ENCODE measurements at places on chromosomes 6 and 20.

DNA sequence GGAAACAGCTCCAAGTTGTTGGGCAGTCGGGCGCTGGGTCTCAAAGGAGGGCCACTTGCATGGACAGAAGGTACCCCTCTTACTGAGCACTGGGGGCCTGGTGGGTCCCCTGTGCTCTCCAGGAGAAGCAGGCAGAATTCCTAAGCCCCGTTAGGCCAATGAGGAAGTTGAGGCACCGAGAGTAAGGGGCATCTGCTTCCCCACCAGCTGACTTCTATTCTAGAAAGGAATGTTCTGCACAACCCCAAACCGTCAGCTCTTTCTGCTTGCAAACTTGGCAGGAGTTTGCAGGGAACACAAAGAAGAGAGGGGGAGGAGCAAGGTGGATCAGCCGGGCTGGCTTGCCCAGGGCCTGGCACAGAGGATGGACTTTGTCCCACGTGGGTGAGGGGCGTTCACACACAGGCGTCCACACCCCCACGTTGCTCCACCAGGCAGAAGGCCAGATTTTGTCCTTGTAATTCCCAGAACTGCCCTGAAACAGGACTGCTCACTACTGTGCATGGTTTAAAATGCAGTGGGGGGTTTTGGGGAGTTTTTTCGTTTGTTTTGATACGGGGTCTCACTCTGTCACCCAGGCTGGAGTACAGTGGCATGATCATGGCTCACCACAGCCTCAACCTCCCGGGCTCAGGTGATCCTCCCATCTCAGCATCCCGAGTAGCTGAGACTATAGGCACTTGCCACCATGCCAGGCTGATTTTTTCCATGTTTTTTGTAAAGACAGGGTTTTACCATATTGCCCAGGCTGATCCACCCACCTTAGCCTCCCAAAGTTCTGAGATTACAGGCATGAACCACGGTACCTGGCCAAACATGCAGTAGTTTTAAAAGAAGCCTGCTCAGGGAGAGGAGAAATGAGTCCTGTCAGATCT, 93.3 kb downstream of the SNX5 start:
- no peaks in the 10 kb centered on the region for H3K27me3 ChIP-seq
- no peaks in the 10 kb centered on the region for H3K36me3 ChIP-seq
- peaks cover 66% of the 10 kb centered on the region for H3K4me1 ChIP-seq
- DNase-seq, result peak; percentile 72

- no peak overlapping the region for H3K4me3 ChIP-seq
- no peaks in the 10 kb centered on the region for H3K36me3 ChIP-seq
- DNase-seq, result no peak
- no peak overlapping the region for H3K27ac ChIP-seq
Measured at GRCh38 chr6:148999929-149000468, 253.2 kb downstream of the UST start.

DNA sequence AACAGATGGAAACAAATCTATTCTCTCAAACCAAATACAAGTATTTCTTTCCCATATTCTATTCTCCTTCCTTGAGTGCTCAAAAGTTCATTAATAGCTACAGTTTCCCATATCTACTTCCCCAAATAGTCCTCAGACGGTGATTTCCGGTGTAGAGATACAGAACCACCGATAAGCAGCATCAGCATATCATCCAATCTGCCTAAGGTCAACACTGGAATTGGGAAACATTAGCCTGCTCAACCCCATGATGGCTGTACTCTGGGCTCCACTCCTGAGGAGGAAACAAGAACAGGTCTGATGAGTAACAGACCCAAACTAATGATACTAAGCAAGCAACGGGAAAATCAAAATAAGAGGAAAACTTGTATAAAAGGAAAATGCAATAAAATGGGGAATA, 115.6 kb downstream of the EPB41L2 start:
- H3K36me3 ChIP-seq, result no peaks in the 10 kb centered on the region
- H3K4me3 ChIP-seq, result no peak overlapping the region
- DNase-seq, result no peak

DNA sequence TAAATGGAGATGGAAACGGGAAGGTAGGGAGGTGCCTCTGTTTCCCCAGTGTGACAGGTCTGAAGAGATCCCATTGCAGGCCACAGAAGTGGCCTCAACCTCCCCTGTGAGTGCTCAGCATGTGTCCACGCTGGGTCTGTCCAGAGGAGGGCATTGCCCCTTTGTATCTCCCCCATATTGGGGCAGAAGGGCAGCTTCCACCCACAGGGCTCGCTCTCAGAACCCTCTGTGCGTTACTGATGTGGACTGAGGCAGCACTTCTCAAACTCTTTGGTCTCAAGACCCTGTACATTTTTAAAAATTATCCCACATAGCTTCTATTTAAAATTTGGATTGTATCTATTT, 22.0 kb downstream of the ARFGEF3 start:
- H3K4me3 ChIP-seq, result no peak overlapping the region
- H3K4me1 ChIP-seq, result no peaks in the 10 kb centered on the region
- H3K27me3 ChIP-seq, result no peaks in the 10 kb centered on the region
- DNase-seq, result no peak
- H3K36me3 ChIP-seq, result no peaks in the 10 kb centered on the region
- H3K27ac ChIP-seq, result no peak overlapping the region

- H3K27ac ChIP-seq, result no peak overlapping the region
- no peak overlapping the region for H3K4me3 ChIP-seq
- H3K36me3 ChIP-seq, result no peaks in the 10 kb centered on the region
- peaks cover 3% of the 10 kb centered on the region for H3K27me3 ChIP-seq
Measured at GRCh38 chr20:21781446-21782075, 76.1 kb downstream of the PAX1 start.

DNA sequence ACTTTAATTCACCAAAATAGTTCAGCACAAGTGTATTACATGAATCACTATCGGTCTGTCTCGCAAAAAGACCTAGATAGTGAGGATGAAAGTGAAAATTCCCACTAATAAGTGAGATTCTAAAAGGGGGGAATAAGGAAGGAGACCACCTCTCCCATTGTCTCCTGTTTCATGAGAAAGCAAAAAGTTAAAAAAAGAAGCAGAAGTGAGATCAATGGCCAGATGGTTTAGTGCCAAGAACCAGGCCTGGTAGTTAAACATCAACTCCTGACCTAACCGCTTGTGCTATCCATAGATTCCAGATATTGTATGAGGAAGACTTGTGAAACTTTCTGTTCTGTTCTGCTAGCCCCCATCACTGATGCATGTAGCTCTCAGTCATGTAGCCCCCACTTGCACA, 293.0 kb downstream of the RNGTT start:
- no peak overlapping the region for H3K4me3 ChIP-seq
- H3K36me3 ChIP-seq, result no peaks in the 10 kb centered on the region
- no peaks in the 10 kb centered on the region for H3K27me3 ChIP-seq
- DNase-seq, result no peak
- peak overlapping the region; percentile 41 for H3K27ac ChIP-seq

DNA sequence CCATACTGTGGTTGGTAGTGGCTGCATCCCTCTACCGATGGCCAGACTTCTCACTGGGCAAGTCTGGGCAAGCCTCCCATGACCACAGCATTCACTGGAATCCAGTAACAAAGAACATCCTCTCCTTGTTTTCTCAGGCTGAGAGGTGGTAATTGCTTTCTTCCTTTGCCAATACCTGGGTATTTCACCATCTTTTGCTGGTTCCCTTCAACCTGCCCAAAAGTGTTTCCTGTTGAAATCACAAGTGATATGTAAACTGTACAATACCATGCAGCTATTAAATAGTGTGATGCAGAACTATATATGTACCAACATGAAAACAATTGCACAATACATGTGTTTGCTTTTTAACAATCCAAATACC, at the start of gene PTCHD4:
Gene PTCHD4 (minus strand): TSS at position 55 of the 364 bp plus-strand sequence. CDS start 42,240 bp downstream, outside the sequence.
- no peaks in the 10 kb centered on the region for H3K4me1 ChIP-seq
- DNase-seq, result no peak
- H3K4me3 ChIP-seq, result no peak within 1 kb of the TSS
- no peak within 1 kb of the TSS for H3K27ac ChIP-seq

DNA sequence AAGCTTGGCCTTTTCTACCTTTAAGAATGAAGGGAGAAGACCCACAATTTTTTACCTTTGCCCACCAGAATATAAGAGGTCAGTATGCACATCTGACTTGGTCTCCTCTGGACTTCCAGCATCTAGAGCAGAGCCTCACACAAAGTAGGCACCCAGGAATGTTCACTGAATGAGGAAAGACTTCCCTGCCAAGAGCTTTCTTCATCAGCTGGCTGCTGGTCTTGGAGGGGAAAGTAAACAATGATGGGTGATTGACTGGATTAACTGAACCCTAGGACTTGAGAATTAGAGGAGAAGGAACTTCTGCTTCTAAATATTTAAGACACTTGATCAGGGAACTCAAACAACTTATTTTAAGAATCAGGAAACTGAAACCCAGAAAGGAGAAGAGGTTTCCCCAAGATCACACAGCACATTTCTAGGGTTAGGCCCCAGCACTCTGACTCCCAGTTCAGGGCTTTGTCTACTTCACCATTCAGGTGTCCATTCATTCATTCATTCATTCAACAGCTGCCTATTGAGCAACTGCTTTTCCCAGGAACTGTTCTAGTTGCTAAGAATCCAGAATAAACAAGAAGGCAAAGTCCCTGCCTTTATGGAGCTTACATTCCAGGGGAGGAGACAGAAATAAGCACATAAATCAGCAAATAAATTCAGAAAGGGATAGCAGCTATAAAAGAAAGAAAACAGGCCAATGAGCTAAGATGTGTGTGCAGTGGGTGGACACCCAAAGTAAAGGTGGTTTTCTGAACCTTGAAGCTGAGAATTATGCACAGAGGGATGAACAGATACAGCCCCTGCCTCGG, 216.9 kb upstream of the LRFN2 start:
- no peaks in the 10 kb centered on the region for H3K4me1 ChIP-seq
- H3K36me3 ChIP-seq, result no peaks in the 10 kb centered on the region
- no peak overlapping the region for H3K4me3 ChIP-seq
- H3K27me3 ChIP-seq, result no peaks in the 10 kb centered on the region
- DNase-seq, result no peak

DNA sequence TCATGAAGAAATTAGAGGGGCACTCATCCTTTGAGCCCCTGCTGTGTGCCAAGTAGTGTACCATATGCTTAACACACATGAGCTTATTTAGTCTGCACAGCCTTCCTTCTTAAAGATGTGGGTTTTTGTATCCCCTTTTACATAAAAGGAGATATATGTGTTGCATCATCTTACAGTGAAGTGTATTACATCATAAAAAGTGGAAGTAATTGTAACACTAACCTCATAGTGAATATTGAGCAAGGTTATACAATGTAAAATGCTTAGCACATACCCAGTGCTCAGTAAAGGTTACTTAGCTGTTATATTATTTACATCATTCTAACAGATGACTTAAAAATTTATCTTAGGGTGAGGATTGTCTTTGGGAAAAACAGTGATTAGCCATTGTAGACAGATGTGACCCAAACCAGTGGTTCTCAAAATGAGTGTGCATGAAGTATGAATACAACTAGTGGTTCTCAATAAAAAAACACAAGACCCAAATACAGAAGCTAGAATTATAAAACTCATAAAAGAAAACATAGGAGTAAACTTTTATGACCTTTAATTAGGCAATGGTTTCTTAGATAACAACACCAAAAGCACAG, 3.8 kb upstream of the PIGU start:
- H3K4me3 ChIP-seq, result no peak overlapping the region
- no peaks in the 10 kb centered on the region for H3K36me3 ChIP-seq
- H3K4me1 ChIP-seq, result peaks cover 7% of the 10 kb centered on the region
- no peak overlapping the region for H3K27ac ChIP-seq
- no peaks in the 10 kb centered on the region for H3K27me3 ChIP-seq

GRCh38 chr6:158496700-158497099, 63.2 kb upstream of the TMEM181 start:
- H3K27ac ChIP-seq, result no peak overlapping the region
- no peak overlapping the region for H3K4me3 ChIP-seq
- DNase-seq, result no peak
- no peaks in the 10 kb centered on the region for H3K27me3 ChIP-seq

DNA sequence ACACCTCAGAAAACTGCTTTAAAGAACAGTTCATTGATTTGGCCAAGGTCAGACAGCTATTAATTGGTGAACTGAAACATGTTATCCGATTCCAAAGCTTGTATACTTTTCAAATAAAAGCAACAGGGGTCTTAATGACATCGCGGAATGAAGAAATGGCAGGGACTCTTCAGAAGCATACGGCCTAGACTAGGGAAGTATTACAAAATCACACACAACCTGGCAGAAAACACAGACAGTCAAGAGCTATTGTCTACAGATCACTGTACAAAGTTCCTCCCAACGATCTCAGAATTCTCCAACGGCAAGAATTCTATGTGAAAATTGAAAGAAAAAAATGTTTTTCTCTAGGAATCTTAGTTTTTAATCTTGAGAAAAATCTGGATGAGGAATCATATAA, 105.5 kb downstream of the PTPRK start:
- peaks cover 1% of the 10 kb centered on the region for H3K4me1 ChIP-seq
- H3K27ac ChIP-seq, result no peak overlapping the region
- H3K36me3 ChIP-seq, result no peaks in the 10 kb centered on the region
- H3K4me3 ChIP-seq, result no peak overlapping the region

- no peaks in the 10 kb centered on the region for H3K27me3 ChIP-seq
- peaks cover 38% of the 10 kb centered on the region for H3K4me1 ChIP-seq
- DNase-seq, result no peak
- H3K27ac ChIP-seq, result peak overlapping the region; percentile 21
- H3K4me3 ChIP-seq, result no peak overlapping the region
- no peaks in the 10 kb centered on the region for H3K36me3 ChIP-seq
Measured at GRCh38 chr20:34024723-34025351, 31.1 kb downstream of the RALY start.

- no peak overlapping the region for H3K4me3 ChIP-seq
- no peaks in the 10 kb centered on the region for H3K4me1 ChIP-seq
- DNase-seq, result no peak
- H3K36me3 ChIP-seq, result no peaks in the 10 kb centered on the region
- H3K27me3 ChIP-seq, result no peaks in the 10 kb centered on the region
Measured at GRCh38 chr6:37689381-37689780, 8.3 kb downstream of the MDGA1 start.

DNA sequence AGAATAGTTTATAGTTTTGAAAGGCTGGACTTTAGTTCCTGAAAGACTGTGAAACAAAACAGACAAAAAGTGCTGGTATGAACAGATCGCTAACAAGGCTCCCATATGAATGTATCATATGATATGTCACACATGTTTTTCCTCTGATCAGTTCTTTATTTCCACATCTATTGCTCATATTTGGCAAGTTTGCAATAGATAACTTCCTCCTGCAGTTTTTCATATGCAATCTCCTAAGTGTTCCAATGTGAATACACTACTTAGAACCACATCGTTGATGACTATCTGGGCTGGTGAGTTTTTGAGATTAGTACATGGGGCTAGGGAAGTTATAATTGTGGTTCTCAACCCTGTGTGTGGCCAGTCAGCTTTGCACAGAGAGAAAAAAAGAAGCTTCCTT, 23.1 kb downstream of the CRYBG1 start:
- no peak overlapping the region for H3K27ac ChIP-seq
- no peaks in the 10 kb centered on the region for H3K36me3 ChIP-seq
- H3K4me3 ChIP-seq, result no peak overlapping the region

- H3K4me3 ChIP-seq, result no peak overlapping the region
- no peak for DNase-seq
- no peaks in the 10 kb centered on the region for H3K36me3 ChIP-seq
- H3K27me3 ChIP-seq, result no peaks in the 10 kb centered on the region
Measured at GRCh38 chr6:118889163-118889562, 4.8 kb upstream of the ASF1A start.

GRCh38 chr6:104718672-104719071, 141.0 kb downstream of the HACE1 start:
- DNase-seq, result no peak
- H3K4me3 ChIP-seq, result no peak overlapping the region
- no peaks in the 10 kb centered on the region for H3K4me1 ChIP-seq
- H3K36me3 ChIP-seq, result no peaks in the 10 kb centered on the region
- no peak overlapping the region for H3K27ac ChIP-seq

GRCh38 chr6:40906759-40907158, 132.3 kb downstream of the UNC5CL start:
- DNase-seq, result no peak
- H3K36me3 ChIP-seq, result no peaks in the 10 kb centered on the region
- no peaks in the 10 kb centered on the region for H3K27me3 ChIP-seq
- no peaks in the 10 kb centered on the region for H3K4me1 ChIP-seq
- no peak overlapping the region for H3K4me3 ChIP-seq

All from liver (tissue), 10 donors.